H7 (cell line): ENCODE measurements at places on chromosomes 1 and 21.

DNA sequence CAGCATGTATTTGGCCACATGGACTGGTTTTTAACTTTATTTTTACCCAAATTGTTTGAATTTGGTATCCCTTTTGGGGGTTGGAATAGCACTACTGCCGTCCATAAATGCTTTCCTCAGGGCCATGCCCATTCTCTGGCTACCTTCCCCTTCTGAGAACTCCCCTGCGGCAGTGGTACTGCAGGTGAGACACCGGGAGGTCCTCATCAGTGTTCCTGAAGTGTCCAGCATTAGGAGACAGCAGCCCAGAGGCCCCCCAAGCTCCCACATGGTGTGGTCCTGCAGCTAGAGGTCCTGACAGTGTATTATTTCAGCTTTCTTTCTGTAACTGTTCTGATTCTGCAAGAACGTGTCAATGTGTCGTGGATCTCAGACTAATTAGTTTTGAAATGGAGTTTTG is 8.9 kb downstream of the LMO4 start:
- DNase-seq, result no peak

DNA sequence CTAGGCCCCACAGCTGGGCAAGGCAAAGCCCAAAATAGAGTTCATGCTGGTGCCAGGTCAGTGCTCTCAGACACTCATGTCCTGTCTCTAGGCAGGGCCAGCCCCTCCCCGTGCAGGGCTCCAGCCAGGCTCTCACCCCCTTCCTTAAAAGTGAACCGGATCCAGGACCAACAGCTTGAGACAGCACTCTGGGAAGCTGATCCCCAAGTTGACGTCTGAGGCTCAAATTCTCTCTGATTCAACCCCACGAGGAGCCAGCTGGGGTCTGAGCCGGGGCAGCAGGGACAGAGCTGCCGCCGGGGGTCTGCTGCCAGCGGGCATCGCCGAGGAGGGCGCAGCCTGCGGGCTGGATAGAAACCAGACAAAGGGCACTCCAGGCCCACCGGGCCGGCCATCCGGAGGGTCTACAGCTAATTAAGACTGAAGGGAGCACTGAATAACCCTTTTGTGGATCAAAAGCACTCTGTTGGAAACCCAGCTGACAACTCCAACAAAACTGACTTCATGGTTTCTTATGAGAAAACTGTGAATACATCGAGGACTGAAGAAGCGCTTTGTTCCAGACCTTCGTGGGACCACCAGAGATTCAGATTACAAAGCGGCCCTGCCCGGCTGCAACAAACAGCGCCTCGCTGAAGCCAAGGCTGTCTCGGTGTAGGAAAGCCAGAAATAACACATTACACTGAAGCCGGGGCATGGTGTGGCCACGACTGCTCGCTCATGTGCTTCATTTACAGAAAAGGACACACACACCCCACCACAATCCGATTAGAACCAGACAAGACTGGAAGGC is 95.8 kb downstream of the PSMG1 start:
- peak; percentile 51 for DNase-seq

GRCh38 chr21:38460171-38460742 is 38.0 kb downstream of the ERG start:
- no peak for DNase-seq

- no peak for DNase-seq
Measured at GRCh38 chr1:248625971-248626370, 8.9 kb downstream of the OR2T11 start.

DNA sequence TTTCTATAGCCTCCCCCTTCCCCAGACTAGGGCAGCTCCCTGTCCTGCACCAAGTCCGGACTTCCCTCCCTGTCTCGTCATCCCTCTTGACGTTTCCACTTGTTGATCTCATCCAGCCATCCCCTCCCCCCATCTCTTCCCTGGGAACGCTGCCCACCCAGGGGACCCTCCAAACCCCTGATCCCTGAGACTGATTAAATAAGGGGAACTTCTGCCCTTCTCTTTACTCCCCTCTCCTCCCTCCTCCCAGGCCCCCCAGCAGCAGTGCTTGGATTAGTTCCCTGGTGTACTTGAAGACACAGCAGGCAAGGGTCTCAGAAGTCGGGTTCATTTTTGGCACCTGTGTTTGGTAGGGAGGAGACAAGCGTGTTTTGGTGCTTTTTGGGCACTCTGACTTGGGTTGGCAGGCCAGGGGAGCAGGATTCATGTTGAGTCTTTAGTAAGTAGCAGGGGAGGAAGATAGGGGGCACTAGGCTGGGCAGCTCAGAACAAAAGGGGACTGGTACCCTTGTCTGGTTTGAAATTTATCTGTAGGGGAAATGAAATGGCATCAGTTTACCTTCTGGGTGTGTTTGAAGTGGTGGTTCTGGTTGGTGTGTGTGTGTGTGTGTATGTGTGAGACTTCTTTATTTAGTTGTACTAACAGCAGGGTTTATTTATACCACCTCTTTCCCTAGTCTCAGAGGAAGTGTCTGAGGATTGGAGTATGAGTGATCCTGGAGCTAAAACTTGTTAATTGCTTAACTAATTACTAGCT is 11.1 kb downstream of the VANGL2 start:
- peak; percentile 48 for DNase-seq

DNA sequence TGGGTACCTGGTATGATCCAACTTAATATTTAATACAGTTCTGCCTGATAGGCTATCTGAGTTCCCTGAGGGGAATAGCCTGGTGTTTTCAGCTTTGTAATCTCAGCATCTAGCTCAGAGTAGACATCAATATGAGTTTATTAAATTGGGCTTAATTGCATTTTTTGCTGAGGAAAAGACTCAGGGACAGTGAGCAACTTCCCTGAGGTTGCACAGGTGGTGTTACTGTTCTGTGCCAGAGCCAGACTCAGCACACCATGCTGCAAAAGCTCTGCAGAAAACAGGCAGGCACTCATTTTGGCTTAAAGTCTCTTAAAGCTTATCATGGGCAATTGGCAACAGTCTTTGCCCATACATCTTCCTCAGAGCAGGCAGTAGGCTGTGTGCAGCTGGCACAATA is 90.5 kb upstream of the JUN start:
- no peak for DNase-seq

- DNase-seq, result no peak
Measured at GRCh38 chr1:205016075-205016474, 26.9 kb upstream of the CNTN2 start.
